ENCODE measurements at places on chromosomes 16 and 17. TPM values are rescaled to one million over a fixed set of nuclear protein-coding genes. Genes with fewer than 3 reads are reported as not detected.

Gene RRAD
- total RNA-seq = 84.3 TPM

Gene TEKT5
- not detected for total RNA-seq

Gene PTGES3L
- total RNA-seq = 51.0 TPM

Gene PLLP
- 3.4 TPM for total RNA-seq

Gene RSAD1
- 52.7 TPM for total RNA-seq

DNA sequence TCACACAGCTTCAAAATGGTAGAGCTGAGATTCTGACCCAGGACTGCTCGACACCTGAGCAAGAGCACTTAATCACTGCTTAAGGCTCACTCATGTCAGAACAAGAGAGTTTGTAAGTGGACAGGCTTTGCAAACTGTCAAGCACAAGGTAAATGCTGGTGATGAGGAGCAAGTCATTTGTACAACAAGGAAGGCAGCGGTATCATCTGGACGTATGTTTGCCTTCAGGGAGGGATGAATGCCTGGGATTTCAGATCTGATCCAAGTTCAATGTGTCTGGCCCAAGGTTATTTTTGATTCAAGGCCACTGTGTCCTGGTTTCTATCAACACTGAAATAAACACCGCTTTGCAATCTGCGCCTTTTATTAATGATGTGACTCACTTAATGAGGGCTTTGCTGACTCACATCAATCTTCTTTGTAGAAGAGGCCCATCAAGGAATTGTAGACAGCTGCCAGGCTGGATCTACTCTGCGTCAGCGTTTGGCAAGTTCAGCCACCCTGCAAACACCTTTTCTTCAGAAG, 174.4 kb upstream of the HS3ST3A1 start:
- DNase-seq = no peak

GRCh38 chr16:57191056-57191571, 5.0 kb downstream of the RSPRY1 start:
- DNase-seq = no peak

DNA sequence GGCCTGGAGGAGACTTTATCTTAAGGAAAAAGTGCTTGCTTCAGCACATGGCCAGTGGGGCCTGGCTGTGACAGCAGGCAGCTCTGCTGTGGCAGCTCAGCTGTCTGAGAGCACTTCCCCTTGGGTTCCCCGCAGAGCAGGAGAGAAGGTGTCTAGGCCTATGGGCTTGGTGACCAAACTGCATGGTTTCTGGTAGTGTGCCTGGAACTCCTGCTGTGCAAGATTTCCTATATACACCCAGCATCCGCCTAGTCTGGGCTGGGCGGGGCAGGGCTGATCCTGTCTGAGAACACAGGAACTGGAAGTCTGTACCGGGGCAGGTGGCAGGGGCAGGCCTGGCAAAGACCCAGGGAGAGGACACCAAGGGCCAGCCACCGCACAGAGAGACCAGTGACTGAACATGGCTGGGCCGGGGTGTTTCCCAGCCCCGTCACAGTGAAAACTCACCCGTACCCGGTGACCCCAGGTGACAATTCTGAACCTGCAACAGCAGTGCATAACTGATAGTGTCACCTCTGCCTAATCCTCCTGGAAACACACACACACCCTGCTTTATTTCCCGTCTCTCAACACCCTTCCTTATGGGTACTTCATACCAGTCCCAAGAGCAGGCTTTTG, 39.3 kb downstream of the CHD9 start:
- DNase-seq = peak; percentile 86

- no peak for DNase-seq
Observed at GRCh38 chr16:4016658-4017057, 99.6 kb downstream of the ADCY9 start.

- DNase-seq = no peak
Observed at GRCh38 chr17:32445074-32445415, 735 bp downstream of the PSMD11 start.

DNA sequence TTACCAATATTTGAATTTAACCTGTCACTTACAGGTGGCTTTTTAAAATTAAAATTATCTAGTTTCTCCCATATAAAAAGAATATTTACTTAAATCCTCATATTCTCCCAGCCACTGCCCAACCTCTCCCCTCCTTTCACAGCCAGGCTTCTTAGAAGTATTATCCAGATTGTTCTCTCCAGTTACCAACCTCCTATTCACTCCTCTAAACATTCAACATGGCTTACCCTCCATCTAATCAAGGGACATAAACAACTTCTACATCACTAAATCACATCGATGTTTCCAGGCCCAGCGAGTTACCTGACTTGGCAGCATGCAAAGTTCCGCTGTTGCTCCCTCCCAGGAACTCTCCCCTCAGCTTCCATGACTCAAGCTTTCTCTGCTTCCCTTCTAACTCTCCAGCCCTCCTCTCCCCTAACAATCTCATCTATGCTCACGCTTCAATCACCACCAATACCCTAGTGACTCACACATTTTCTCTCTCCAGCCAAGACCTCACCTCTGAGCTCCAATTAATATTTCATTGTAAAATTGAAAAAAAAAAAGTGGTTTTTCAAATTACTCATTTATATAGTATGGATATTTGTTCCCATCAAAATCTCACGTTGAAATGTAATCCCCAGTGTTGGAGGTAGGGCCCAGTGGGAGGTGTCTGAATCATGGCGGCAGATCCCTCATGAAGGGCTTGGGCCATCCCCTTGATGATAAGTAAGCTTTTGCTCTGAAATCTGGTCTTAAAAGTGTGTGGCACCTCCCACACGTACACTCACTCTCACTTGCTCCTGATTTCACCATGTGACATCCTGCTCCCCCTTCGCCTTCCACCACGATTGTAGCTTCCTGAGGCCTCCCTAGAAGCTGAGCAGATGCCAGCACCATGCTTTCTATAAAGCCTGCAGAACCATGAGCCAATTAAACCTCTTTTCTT, 88.5 kb downstream of the HELZ start:
- DNase-seq = no peak

GRCh38 chr17:43767713-43768059, 9.1 kb upstream of the SOST start:
- DNase-seq = no peak

- no peak for DNase-seq
Observed at GRCh38 chr17:11719856-11720255, 121.6 kb downstream of the DNAH9 start.

DNA sequence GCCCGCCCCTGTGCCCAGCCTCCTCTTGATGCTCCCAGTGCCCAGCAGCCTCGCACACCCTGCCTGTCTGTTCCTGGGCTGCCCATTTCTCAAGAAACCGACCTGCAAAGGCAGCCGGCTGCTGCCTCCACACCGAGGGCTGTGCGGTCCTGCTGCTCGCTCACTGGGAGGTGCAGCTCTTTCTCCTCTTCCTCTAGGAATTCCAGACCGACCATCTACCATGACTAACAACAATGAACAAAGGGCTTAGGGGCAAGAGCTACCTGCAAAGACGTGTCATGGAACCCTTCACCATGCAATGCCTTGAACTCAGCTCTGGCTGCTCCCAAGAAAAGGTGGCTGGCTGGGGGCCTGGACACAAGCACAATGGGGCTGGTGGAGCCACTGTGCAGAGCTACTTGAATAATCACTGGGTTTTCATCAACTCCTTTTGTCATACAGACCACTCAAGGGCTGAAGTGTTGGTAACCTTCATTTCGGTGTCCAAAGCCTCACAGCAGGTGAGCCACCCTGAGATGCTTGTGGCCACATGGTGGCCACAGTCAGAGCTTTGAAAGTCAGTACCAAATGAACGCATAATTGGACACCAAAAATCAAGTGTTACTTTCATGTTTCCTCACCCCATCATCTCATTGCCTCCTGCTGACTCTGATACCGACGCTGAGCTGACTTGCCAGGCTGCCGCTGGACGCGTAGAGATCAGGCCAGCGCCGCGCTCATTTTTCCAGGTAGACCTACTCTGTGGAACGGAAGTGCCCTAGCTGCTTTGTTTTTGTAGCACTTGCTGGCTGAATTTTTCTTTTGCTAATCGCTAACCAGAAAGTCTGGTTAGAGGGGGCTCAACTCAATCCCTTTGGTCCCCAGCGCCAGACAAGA, 19.8 kb downstream of the CYB561 start:
- DNase-seq = no peak

DNA sequence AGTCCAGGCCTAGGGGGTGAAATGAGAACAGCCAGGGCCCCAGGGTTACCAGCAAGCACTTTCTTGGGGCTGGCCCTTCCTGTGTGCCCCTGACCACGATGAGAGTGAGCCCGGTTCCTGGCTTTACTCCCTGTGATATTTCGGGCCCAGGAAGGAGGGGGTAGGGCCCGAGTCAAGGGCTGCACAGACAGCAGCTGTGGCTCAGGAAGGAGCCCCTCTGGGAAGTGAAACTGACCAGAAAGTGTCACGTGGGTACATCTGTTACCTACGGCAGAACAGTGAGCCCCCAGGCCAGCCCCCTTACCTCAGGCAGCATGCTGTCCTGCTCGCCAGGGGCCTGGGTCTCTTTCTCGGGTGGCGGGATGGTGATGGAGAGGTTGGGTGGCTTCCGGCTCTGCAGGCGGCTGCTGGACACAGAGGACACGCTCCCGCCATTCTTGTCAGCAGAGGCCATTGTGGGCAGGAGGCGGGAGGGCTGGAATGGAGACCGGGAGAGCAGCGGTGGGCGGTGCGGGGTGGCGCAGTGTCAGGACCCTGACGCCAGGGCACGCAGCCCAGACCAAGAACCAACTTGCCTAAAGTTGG, 13.8 kb downstream of the AANAT start:
- peak; percentile 64 for DNase-seq

DNA sequence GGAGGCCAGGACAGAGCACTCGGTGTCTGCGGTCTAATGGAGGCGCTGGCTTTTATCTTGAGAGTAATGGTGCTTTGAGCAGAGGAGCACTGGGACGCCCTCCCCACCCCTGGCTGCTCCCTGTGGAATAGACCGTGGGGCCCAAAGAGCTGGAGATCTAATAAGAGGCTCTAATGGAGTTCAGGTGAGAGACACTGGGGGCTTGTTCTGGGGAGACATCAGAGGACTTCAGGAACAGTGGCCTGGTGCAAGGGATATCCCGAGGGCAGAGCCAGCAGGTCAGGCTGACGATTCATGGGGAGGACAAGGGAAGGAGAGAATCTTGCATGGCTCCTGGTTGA, 9.5 kb upstream of the KRT19 start:
- DNase-seq = no peak

GRCh38 chr16:9047689-9048301, 43.6 kb upstream of the HAPSTR1 start:
- peak; percentile 93 for DNase-seq

DNA sequence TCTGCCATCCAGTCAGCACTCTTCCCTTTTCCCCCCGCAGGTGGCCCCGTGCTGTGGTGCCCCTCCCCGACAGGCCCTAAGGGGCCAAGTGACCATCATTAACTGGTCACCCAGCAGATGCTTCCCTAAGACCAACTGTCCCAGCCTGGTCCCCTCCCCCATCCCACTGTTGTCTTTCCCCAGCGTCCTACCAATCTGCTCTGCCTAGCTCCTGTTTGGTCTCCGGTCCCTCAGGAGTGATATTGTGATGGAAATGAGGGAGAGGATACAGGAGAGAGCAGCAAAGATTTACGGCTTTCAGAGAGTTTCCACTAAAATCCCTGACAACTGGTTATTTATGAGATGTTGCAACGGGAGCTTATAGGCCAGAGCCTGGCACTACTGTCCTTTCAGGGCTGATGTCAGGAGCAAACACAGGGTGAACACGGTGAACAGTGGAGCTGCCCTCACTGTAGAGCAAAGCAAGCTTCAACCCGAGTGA, 1.4 kb upstream of the TTLL6 start:
- DNase-seq = no peak

DNA sequence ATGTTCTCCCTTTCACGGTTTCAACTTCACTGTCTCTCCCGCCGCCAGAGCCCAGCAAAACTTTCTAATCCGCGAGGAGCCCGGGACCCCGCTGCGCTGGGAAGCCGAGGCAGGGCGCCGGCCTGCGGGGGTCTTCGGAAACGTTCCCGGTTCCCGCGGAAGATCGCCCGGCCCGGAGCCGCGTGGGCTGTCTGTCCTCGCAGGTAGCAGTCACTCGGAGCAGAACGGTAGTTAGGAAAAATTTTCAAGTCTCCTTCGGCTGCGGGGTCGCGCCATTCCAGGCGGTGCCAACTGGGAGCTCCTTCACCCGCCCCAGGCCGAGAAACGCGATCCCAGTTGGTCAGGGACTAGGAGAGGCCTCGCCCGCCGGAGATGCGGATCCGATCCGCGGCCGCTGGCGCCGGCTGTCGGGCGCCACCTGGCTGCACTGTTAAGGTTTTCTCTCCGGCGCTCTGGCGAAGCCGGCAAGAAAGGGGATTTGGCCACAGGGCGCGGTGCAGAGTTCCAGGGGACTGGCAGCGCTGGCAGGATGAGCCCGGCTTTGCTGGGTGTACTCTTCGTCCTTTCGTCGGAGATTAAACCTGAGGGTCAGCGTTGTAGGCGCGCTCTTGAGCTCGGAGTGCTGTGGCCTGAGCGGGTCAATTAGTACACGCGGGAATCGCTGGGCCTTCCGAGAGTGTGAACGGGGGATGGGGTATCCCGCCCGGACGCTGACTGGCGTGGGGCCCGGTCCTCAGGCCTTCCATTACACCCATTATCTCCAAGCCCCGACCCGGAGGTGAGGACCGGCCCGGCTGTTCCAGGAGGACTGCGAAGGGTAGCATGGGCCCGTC, 135.4 kb downstream of the KCNJ12 start:
- DNase-seq = peak; percentile 92

- DNase-seq = no peak
Observed at GRCh38 chr17:33046361-33047255, 55.0 kb downstream of the SPACA3 start.

DNA sequence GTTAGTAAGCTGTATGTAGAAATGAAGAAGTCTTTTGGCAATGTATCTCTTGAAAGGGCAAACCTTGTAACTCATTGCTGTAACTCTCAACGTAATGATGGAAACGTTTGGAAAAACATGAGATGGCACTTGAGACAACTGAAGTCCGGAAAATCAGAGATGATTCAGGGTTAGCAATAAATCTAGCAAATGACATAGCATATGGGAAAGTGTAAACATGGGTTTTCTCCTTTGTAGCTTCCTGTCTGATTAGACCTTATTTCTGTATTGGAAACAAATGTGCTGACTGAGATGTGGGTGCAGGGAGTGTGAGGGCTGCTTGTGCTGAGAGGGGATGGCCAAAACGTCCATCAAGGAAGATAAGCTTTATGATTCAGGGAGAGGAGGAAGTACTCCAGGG, 110.7 kb upstream of the FAM20A start:
- no peak for DNase-seq

DNA sequence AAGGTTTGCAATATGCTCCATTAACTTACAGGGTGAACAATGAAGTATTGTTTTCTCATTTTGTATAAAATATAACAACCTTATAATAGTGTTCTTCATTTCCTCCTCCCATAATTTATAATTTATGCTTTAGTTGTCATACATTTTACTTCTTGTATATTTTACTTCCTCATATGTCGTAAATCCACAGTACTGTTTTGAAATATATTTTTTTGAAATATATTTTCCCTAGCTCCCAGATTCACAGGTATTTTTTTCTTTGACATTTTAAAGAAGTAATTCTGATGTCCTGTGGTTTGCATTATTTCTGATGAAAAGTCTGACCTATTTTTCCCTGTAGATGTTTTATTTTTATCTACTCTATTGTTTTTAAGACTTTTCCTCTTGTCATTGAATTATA, 52.7 kb downstream of the VMP1 start:
- DNase-seq = no peak

Data from Right ventricle myocardium inferior (tissue), 1 donor.